Fibroblast of lung (primary cell): ENCODE measurements at places on chromosomes 7 and 10.
A peak's percentile ranks its signal among the peaks of the same experiment; 100 is the strongest.

GRCh38 chr7:129066290-129067131 is 11.6 kb upstream of the TNPO3 start:
- DNase-seq, result peak; percentile 77

DNA sequence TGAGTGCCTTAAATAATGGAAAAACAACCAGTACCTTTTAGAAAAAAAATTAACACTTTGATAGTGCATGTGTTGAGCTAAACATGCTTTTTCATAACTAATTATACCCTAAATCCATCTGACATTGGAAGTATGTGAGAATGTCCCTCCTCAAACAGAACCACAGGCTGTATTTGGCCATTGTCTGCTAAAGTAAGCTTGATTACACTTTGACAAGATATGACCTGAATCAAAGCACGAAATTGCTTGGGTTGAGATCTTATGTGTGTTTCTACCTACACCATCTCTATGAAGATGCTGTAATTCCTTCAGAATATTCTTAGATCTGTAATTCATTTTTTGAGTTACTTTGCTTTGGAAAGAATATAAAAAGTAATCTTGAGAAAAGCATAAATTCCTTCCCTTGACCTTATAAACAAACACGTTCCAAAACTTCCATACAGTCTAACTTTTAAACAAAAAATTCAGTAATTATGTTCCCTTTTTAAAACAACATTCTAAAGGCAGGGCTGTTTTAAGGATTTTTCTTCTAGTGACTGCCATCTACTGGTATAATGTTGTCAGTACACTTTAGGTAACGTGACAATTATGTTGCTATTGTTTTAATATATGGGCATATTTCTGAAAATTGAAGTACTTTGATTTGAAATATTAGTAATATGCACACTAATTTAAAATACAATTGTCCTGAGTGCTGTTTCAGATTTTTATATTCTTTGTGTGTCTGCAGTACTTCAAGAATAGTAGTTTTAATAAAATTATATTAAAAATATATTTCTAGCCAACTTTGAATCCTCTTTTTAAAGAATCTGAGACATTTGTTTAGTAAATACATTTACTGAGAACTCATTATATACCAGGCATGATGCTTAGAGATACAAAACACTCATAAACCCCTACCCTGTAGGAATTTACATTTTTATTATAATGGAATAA is 20.9 kb downstream of the CD36 start:
- DNase-seq, result peak; percentile 25

DNA sequence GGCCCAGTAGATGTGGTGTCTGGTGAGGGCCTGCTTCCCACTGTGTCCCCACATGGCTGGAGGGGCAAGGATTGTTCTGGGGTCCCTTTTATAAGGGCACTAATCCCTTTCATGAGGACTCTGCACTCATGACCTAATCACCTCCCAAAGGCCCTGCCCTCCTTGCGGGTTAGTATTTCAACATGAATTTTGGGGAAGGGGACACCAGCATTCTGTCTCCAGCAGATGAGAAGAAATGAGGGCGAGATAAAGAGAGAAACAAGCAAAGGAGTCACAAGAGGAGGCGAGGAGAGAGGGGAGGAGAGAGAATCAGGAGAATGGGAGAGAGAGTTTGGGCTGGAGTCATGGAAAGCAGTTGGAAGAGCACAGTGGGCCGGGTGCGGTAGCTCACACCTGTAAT is 83.7 kb downstream of the C10orf105 start:
- DNase-seq, result no peak

GRCh38 chr7:95190515-95190914 is 133.8 kb downstream of the PON1 start:
- peak; percentile 16 for DNase-seq

- DNase-seq, result no peak
Measured at GRCh38 chr7:88835147-88835728, 39.7 kb upstream of the TEX47 start.

DNA sequence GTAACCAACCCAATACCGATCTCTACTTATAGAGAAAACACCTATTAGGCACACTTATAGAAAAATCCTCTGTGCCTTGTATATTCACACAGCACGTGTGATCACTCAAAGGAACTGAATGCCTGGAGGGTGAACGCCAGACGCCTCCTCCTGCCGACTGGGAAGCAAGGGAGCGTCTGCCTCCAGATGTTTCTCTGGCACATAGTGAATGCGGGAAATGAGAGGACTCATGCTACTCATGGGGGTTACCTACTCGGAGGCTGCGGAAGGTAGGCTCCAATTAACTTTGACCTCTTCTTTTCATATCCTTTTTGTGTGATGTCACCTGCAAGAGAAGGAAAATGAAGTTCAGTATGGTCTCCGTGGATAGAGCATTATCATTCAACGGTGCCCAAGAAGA is 203.3 kb downstream of the DIP2C start:
- no peak for DNase-seq

- peak; percentile 45 for DNase-seq
Measured at GRCh38 chr10:61857746-61858145, 43.8 kb upstream of the ARID5B start.

GRCh38 chr10:14358886-14359573 is 28.3 kb upstream of the FRMD4A start:
- peak; percentile 53 for DNase-seq
